Left cardiac atrium (tissue), 4 donors: ENCODE measurements at places on chromosomes 3 and 15. TPM values are rescaled to one million over a fixed set of nuclear protein-coding genes. Genes with fewer than 3 reads are reported as not detected.

Gene GOLGA8G
- total RNA-seq, result not detected

DNA sequence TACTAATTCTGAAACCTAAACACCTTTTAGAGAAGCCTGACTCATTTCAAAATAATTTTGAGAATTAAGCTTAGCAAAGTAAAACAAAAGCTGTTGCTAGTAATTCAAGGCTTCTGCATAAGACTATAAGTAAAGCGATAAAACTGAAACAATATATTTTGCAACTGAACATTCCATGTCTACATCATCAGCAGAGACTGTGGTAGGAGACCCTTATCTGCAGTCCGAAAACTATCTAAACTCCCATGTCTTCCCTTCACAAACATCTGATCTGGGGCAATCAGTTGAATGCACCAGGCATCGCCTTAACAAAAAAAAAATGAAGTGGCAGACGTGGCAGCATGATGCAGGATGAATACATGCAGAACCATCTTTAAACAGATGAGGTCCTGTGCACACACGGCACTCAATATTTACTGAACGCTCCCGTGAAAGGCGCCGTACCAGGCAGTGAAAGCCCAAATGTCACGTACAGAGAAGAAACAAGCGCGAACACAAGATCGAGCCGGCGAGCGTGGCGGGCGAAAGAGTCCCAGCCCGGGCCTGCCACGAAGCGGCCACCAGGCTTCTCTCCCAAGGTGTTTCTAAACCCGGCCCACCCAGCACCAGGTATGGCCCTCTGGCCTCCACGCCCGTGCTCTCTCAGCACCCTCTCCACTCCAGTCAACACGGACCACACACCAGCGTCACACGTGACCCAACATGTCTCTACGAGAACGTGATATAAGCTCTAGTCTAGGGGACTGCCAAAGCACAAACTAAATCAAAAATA, 63.0 kb downstream of the CHSY1 start:
- peak; percentile 58 for DNase-seq

- no peak for DNase-seq
Measured at GRCh38 chr3:43010638-43011037, 31.5 kb downstream of the GASK1A start.

GRCh38 chr15:75952525-75952924, 48.8 kb downstream of the FBXO22 start:
- DNase-seq, result no peak

Gene AADAC
- 1.4 TPM for total RNA-seq

DNA sequence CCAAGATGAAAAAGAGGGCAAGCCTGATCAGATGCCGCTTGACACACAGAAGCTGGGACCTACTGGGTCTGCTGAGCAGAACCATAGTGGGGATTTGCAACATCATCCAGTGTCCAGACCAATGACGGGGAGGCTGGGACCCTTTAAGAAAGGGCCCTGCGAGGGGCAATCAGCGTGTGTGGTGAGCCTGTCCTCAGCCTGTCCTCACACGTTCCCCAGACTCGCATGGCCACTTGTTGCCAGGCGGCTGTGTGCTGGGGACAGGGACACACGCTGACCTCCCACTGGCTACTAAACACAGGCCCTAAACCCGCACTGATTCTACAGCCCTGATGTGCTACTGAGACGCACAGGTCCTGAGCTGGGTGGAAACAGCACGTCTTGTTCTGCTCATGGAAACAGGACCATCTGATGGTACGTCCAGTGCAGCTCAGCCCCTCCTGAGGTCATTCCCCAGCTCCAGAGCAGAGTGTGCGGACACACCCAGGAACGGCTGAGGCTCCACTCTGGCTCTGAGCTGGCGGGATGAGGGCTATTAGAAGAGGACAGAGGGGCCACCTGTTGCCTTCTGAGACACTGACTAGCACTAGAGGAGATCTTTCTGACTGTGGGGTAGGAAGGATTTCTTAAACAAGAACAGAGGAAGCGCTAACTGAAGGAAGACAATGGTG, 24.4 kb downstream of the PCSK6 start:
- no peak for DNase-seq

DNA sequence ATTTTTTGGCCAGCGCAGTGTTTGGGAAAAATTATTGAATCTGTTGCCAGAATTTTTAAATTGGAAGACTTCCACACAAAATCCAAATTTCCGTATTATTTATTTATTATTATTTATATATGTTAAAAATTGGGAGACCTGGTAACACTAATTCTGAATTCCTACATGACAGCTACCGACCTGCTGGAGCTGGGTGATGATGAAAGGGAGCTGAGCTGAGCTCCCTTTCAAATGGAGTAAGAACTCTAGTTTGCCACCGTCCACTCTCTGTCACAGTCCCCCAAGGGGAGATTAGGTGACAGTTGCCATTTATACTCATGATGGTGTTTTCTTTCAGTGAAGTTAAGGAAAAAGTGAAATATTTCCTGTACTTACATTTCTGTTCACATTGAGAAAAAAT, 1.4 kb downstream of the CRTC3 start:
- DNase-seq, result no peak

Gene ITIH1
- not detected for total RNA-seq

Gene CCDC39
- not detected for total RNA-seq
